ENCODE measurements at places on chromosomes 1 and 21.

DNA sequence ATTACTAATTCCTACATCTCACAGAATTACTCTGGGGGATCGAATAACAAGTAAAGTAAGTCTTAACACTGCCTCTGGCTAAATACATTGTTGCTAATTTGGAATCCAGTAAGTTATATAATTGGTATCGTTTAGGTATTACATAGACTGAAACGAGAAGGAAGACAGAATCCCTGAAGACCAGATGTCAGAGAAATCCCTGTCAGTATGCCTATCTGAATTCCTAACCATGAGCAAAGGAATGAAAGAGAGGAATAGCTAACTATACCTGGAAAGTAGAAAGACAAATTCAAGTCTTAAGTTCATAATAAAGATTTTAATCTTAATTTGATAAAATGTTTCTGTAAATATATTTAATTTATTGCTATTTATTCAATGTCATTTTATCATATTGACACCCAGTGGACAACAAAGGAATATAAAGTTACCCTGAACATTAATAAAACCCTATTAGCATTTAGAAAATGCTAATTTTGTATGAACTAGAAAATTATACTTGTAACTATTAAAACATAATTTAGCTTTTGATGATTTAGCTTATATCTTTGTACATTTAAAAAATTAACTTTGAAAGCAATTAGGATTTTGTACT lies 11.4 kb downstream of the DEPDC1 start:
- no peak for DNase-seq

DNA sequence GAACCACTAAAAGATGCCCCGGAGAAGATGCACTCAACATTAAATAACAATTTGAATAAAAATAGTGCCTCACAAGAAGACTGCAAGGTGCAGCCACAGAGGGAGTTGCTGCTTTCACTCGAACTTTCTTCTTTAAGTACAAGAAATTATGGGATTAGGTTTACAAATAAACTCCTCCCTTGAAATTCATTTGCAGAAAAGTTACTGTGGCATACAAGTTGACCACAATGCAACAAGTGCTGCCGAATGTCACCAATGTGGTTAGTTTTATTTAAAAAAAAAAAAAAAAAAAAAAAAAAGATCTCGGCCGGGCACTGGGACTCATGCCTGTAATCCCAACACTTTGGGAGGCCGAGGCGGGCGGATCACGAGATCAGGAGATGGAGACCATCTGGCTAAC lies 76.8 kb upstream of the RAB4A start:
- DNase-seq: no peak

GRCh38 chr1:93734999-93735398 lies 53.4 kb upstream of the BCAR3 start:
- DNase-seq: no peak

GRCh38 chr21:32442566-32443318 lies 30.2 kb downstream of the EVA1C start:
- DNase-seq: no peak

GRCh38 chr1:3816331-3817137 lies 20.2 kb upstream of the LRRC47 start:
- no peak for DNase-seq

DNA sequence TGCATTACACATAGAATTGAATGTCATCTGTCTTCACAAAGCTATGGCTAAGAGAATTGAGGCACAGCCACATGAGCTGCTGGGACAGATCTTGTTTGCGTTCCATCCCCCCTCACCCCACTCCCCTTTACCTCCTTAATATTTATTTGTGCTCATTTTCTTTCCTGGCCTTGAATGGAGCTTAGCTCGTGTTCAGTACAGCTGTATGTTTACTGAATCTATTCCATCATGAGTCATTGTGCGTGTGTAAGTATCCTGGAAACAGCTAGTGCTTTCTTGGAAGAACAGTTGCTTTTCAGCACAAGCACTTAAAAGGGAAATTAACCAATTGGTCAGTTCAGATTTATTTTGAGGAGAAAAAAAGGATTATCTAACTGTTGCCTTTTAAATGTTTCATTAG lies 14.7 kb downstream of the PROX1 start:
- no peak for DNase-seq

DNA sequence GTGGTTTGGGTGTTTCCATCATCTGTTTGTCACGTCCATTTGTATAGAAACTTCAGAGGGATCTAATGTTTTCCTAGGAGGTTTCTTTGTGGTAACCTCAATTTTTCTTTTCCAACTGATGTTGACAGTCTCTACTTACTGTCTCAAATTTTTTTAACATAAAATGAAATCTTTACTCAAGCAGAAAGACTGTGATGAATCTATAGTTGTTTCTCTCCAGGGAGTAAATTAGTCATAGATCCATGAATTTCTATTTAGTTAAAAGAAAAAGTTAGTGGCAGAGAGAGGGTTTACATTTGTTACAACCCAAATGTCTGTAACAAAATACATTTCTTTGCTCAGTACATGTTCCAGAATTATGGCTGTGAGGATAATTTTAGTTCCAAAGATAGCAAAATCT lies 161.6 kb downstream of the DISP1 start:
- DNase-seq: no peak

DNA sequence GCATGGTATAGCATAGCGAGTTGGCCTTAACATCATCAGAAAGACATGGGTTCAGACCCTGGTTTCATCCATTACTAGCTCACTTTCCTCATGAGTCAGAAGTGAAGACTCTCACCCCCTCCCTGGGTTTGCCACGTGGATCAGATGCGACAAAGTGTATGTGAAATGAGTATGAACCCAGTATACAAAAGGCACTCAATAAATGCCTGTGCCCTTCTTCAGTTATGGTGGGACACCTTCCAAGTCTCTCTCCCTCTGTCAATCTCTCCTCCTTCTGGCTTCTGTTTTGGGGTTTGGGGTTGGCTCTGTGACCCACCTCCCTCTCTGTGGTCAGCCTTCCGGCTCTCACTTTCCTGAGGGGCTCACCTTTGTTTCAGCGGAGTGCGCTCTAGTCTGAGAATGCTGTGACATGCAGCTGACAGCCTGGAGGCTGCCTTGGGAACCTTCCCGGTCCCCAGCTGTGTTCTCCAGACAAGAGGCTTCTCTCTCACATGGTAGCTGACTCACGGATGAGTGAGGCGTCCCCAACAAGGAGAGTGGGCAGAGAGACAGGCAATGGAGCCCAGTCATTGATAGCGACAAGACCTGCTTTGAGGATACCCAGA lies 155.0 kb upstream of the EDN2 start:
- DNase-seq: peak; percentile 77

GRCh38 chr1:186289943-186290545 lies 85.0 kb downstream of the TPR start:
- no peak for DNase-seq

- DNase-seq: no peak
These were observed 29.6 kb upstream of the PLA2G4A start for GRCh38 chr1:186798960-186799688.

DNA sequence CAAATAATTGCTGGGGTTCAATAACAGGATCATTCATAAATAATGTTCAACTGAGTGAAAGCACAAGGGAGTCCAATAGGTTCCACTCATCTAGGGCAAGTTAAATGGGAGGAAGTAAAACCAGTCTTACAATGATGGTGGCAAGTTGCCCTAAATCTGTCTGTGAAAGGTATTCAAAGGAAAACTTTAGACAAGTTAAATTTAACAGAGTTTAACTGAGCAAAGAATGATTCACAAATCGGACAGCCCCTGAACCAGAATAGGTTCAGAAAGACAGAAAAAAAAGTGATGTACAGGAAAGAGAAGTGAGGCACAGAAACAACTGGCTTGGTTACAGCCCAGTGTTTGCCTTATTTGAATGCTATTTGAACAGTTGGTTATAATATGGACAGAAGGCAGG lies 183.5 kb upstream of the ADGRL4 start:
- DNase-seq: no peak

DNA sequence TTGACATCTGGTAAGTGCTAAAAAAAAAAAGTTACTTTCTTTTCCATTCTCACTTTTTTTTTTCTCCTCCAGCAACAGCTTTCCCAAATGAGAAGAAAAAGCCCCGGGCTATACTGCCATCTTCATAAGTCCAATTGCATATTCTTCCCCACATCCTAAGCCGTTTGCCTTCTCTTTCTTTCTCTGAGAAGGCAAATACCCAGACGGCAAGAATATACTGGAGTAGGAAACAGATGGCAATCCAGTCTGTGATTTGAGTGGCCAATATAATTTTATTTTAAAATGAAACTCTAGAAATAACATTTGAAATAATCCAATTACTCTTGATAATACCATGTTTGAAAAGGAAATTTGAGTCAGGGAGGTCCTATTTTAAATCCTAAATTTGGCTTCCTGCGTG lies 44.6 kb upstream of the GREM2 start:
- DNase-seq: no peak

GRCh38 chr1:20413136-20413775 lies 72.8 kb downstream of the CAMK2N1 start:
- no peak for DNase-seq

DNA sequence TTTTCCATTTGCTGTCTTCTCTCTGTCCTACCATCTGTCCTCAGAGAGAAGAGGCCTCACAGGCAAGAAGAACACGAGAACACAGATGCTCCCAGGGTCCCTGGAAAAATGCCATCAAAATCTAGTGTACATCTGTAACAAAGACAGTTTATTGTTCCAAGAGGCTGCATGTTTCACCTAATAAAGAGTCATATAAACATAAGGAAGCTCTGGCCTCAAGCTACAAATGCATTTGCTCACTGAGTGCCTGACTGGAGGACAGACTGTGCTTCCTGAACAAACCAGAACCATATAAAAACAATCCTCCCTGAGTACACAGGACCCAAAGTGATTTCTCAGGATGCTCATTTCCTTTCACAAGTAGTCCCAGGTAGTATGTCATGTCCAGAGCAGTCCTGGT lies 76.3 kb upstream of the SLC44A3 start:
- no peak for DNase-seq

DNA sequence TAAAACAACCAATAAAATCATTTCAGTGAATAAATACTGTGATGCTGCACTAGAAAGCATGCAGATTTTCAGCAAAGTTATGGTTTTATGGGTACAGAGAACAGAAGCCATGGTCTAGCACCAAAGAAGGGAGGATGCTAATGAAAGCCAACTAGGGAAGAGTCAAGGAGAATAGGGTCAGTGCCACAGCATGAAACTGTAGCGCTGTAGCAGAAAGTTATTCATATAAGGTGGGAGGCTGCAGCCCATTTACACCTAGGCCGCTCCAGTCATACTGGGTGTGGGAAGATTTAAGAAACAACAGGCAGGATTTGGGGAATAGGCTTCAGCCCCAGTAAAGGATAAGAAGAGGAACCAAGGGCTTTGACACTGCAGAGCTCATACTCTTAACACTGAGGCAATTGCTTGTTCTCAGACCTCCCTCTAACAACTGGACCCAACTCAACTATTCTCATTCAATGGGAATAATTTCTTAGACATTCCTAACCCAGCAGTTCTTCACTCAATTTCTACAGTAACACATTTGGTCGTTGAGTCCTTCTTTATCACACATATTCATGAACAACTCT lies 4.4 kb downstream of the IFI16 start:
- no peak for DNase-seq

DNA sequence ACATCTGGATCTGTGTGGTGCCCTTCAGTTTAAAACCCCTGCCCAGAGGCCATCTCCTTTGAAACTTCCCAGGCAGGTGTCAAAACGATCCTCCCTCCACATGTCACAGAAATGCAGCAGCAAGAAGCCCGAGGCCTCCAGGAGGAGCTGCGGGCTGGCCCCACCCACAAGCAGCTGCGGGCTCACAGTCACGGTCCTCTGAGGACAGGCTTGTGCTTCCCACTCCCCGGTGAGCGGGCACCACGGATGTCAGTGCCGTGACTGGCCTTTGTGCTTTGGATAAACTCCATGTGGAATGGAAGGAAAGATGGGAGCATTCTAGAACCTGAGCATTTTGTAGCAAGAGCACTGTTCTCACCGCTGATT lies 65.8 kb downstream of the SIK1 start:
- DNase-seq: peak; percentile 25

DNA sequence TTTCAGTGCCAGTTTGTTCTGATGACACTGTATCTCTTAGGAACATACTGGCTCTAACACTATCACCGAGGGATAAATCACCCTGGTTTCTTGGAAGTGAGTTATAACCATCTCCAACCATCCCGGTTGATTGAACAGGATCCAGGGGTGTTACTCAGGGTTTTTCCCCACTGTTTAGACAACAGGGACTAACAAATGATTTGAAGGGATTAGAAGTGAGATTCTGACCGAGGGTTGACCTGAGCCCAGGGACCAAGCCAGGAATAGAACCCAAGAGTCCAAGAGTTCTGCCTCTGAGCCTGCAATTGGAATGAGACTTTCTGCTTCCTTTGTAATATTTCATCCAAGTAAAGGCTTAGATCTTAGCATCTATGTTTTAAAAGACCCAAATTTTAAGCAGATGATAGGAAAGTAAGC lies 154.0 kb downstream of the DHRS3 start:
- DNase-seq: no peak

DNA sequence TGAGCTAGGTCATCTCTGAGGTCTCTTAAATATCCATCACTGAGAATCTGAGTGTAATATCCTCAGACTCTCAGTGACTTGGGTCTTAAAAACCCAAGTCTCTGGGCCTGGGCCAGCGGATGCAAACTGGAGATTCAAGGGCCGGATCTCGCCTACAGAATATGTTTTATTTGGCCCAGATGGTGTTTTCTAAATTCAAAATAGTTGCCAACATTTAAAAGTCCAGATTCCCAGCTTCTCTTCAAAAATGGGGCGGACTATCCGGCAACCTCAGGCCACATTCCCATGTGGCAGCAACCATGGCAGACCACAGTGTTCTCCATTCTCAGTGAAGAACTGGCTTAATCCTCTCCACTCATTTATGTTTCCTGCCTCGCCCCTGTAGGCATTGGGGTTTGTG lies 12.7 kb upstream of the HEYL start:
- no peak for DNase-seq

GRCh38 chr21:25960402-25960801 lies 210.2 kb downstream of the APP start:
- DNase-seq: no peak

GRCh38 chr21:29155118-29155932 lies 24.9 kb downstream of the MAP3K7CL start:
- no peak for DNase-seq

GRCh38 chr1:42922687-42923366 lies 35.8 kb downstream of the SLC2A1 start:
- peak; percentile 70 for DNase-seq

- no peak for DNase-seq
These were observed 314.1 kb downstream of the DISC1 start for GRCh38 chr1:231940701-231941100.

DNA sequence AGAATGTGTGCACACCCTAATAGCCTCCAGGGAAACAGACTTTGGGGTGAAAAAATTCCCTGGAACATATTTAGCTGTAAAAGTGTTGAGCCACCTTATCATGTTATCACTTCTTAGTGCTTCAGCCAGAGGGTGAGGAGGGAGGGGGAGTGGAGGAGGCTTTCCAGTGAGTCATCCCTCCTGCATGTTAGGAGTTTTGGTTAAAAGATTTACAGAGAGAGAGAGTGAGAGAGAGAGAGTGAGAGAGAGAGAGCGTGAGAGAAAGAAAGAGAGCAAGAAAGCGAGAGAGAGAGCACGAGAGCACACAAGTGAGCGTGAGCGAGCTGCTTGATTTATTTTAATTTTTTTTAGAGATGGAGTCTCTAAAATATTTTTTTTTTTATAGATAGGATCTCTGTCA lies 13.5 kb upstream of the CACNA1E start:
- no peak for DNase-seq

Data from stimulated activated CD4-positive, alpha-beta T cell treated with anti-CD3 and anti-CD28 coated beads, Interleukin-1b, Interleukin-23, amount 100 ng/mL, for 48 hours (primary cell).